ENCODE measurements at places on chromosomes 6 and 20.
A peak's percentile ranks its signal among the peaks of the same experiment; 100 is the strongest.

DNA sequence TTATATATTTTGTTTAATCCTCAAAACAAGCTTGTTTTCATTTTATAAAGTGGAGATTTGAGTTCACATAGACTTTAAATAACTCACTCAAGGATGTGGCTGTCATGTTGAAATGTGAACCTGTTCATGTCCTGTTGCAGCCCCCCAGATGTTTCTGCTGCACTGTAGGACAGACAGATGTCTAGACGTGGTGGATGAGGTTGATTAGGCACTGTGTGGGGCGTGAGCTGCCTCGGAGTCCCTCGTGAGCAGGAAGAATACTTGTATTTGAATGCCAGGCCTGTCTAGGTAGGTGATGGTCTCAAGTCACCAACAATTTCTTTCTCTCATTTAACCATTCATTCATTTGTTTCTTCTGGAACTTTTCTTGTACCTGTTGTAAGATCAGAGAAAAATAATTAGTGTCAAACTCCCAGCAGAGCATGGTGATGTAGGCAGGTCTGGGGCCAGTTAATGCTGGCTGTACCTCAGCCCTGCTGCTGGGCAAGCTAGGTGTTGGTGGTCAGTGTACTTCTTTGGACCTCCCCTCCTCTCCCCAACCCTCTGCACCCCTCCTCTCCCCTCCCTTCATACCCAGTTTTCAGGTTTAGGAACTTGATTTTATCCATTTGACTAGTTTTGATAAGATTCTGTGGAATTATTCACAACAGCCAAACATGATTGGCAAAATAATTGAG lies 34.0 kb downstream of the AFDN start:
- no peak for DNase-seq

DNA sequence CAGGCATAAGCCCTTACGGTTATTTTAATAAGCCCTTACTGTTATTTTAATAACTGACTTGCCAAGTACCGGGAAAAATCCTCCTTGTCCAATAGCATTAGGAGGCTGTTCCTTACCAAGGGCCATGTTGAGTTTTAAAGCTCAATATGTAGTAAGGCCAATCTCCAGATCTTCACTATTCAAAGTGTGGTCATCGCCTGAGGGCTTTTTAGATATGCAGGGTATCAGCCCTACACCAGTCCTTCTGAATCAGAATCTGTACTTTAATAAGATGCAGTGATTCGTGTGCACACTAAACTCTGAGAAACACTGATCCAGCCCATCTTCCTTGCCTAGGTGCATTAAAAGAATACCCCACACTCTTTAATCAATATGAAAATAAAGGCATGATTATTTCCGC lies 72.8 kb upstream of the ZNF133 start:
- DNase-seq = no peak

- no peak for DNase-seq
Measured at GRCh38 chr20:63837479-63837878, 6.4 kb upstream of the ZBTB46 start.

- DNase-seq = peak; percentile 9
Measured at GRCh38 chr6:17156112-17156921, 54.5 kb downstream of the STMND1 start.

- DNase-seq = no peak
Measured at GRCh38 chr20:32476684-32477593, 108.2 kb downstream of the NOL4L start.

DNA sequence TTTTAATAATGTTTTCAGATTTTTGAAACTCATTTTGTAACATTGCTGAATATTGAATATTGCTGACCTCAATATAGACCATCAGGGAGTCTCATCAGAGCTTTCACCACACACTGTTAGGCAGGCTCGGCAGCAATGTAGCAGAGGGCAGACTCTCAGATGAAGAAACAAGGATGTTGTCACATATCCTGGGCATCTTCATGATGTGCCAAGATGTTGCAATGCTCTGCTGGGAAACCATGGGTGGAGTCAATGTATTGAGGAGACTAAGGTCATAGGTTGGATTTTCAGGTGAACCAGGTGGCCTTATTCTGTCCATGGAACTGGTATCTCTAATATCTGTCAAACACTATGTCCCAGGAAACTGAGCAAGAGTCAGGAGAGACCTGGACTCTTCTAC lies 27.3 kb downstream of the NR2E1 start:
- DNase-seq = no peak

- DNase-seq = no peak
Measured at GRCh38 chr20:58372806-58373205, 16.2 kb upstream of the VAPB start.

GRCh38 chr6:3333263-3333662 lies 74.5 kb downstream of the PSMG4 start:
- DNase-seq = no peak

DNA sequence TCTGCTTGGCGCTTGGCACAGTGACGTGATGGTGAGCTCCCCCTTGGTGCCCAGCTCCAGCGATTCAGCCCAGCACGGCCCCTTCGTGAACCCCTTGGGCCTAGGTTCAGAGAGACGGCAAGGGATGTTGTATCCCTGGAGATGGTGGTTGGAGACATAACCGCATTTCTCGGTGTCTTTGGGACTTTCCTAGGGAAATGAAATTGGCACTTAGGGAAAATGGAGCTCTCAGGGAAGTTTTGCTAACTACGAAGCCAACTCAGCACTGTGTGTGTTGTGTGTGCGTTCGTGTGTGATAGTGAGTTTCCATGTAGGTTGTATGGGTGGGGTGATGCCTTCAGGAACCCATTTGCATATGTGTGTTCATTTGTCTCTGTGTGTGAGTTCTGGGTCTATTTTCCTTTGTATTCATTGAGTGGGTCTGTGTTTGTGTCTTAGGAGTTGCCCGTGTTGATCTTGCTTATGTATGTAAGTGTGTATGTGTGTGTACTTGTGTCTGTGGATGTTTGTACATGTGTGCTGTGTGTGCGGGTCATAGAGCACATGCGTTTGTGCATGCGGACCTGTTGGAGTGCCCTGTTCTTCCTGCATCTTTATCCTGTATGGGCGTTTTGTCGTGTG lies 46.4 kb downstream of the HNF4A start:
- no peak for DNase-seq

DNA sequence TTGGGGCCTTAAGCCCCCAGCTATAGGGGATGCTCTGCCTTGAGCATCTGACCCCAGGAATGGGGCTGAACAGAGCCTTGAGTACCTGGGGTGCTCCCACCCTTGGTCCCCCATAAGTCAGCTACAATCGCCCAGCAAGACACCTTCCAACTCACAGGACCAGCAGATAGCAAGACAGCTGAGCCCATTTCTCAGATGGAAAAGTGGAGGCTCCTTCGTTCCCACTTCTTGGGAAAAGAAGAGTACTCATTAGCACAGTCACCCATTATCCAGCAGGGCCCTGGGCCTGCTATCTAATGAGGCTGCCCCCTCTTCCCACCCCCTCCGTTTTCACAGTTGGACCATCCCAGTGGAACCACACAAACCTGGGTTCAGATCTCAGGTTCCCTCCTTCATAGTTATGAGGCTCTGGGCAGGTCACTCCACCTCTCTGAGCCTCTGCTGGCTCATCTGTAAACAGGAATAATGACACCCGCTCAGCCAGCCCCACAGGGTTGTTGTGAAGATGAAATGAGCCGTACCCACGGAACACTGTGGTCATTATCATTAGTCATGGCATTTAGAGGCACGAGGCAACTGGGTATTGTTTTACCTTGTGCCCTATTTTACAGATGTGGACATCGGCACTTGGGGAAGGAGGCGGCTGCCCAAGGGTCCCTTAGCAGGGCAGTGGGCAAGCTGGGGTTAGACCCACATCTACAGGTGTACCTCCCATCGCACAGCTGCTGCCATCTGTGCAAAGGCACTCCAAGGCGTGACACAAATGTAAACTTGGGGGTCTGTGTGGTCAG lies 4.5 kb downstream of the LPIN3 start:
- no peak for DNase-seq

- no peak for DNase-seq
Measured at GRCh38 chr6:27517238-27517637, 44.3 kb upstream of the ZNF184 start.

GRCh38 chr6:151445482-151445881 lies 6.4 kb downstream of the RMND1 start:
- DNase-seq = no peak

DNA sequence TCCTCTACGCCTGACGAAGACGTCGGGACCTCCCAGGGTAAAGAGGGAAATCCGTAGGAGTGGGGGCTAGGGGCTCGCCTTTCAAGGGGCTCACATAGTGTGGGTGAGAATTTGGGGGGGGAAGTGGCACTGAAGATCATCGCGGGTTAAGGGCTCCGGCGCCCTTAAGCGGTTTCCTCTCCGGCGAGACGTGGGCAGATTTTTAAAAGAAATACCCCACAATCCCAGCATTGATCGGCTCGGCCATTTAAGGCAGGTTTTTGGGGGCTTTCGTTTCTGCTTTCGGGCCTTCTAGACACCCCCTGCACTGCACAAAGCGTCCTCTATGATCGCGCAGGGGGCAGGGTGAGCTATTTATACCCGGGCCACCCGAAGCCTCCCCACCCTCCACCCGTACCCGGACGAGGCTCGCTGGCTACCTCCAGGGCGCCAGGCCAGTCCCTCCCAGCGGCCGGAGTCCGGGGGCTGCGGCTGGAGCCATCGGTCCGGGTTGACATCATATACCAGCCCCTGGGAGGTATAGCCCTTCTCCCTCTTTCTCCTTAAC lies 1.2 kb downstream of the NKX2-2 start:
- DNase-seq = no peak

DNA sequence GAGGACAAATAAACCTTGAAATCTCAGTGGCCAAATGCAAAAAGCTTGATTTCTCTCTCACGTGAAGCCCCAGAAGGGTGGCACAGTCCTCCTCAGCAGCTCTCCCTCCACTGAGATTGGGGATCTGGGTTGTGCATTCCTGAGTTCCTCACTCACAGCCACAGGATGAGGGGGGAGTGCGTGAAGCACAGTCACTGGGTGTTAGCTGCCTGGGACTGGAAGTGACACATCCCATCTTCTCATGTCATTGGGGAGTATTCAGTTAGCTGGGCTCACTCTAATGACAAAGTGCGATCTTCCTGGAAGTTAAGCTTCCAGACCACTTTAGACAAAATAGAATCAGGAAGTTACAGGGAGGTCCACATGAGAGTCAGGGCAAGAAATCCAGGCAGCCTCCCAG lies 192.2 kb upstream of the LRFN2 start:
- DNase-seq = no peak

- no peak for DNase-seq
Measured at GRCh38 chr6:149867876-149868640, 3.9 kb upstream of the LRP11 start.

DNA sequence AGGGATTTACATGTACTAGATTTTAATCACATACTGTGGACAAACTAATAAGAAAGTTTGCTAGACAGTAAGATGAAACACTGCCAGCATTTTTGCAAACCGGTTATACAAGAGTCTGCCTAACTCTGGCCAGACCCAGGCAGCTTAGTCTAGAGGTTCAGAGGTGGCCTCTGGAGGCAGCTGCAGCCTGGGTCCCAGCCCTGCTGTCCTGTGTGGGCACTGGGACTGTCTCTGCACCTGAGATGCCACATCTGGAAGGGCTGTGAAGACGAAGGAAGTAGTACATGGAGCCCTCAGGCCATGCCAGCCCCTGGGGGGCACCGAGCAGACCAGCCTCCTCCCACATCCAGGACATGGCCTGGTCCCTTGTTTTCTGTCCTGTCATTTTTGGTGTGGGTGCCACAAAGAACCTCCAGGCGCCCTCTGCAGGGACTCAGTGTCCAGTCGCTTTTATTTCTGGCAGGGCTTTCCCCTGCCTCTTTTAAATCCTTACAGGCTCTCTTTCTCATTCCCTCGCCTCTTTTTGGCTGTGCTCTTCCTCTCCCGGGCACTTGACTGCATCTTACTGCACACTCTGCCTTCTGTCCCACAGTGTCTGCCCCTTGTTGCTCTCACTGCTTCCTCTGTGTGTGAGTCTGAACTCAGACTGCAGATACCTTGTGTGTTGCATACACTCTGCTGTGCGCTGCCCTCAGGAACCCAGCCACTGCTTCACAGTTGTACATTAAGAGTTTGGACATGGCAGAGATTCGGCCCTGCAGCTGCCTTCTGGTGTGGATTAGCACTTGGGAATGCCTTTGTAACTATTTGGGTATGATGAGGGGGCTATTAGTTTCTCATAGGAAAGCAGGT lies 216.7 kb downstream of the ZDHHC14 start:
- peak; percentile 27 for DNase-seq

GRCh38 chr6:134009876-134010275 lies 42.5 kb downstream of the SLC2A12 start:
- no peak for DNase-seq

- no peak for DNase-seq
Measured at GRCh38 chr6:129368970-129369369, 341.0 kb downstream of the ARHGAP18 start.

DNA sequence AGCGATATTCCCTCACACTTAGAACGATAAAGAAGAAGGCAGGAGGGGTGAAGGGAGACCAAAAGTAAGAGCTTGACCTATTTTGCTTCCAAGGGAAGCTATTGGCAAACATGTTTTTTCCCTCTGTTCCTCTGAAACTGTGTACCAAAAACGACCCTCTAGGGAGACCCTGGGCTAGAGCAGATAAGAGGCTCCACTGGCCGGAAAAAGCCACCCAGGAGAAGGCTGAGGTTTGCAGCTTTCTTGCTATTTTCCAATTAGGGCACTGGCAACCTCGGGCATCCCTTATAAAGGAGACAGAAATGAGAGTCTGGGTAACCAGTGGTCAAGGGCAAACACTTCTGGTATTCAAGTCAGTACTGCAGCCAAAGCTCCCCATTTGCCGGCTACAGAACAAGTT lies 168.0 kb downstream of the KIF16B start:
- DNase-seq = no peak

- DNase-seq = no peak
Measured at GRCh38 chr6:136351518-136352110, 62.0 kb upstream of the BCLAF1 start.

- DNase-seq = no peak
Measured at GRCh38 chr6:56058636-56059035, 183.2 kb upstream of the BMP5 start.

DNA sequence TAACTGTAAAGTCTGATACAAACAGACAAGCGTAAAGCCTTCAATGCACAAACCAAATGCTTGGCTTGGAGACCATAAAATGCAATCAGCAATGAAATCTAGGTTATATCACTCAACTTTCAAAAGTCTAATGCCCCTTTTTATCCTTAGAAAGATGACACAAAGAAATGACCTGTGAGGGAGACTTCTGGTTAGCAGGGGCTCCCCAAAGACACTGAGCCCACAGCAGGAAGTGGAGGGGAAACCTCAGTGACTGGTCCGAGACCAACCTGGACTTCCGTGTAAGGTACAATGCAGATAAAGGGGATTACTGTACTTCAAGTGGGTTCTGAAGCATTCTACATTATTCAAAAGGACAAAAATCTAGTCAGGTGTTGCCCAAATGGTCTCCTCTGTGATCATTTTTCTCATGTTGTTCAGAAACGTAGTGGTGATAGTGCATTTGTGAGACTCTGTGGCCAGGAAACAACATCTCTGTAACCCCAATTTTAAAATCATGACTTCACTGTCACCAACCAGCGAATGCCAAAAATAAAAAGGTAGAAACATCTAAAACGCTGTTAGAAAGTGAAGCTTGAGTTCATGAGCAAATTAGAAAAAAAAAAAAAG lies 88.2 kb downstream of the HIVEP2 start:
- DNase-seq = no peak

Measured in activated T-cell treated with anti-CD3 and anti-CD28 coated beads for 48 hours (primary cell).